Activated naive CD4-positive, alpha-beta T cell treated with anti-CD3 and anti-CD28 coated beads for 36 hours (primary cell): ENCODE measurements at places on chromosomes 7 and 10. TPM values are rescaled to one million over a fixed set of nuclear protein-coding genes. Genes with fewer than 3 reads are reported as not detected.

Gene TSPAN12
- total RNA-seq, result not detected

Gene ZPBP
- total RNA-seq, result not detected

Gene COL26A1
- total RNA-seq, result not detected

GRCh38 chr10:73065441-73065840 lies 31.2 kb downstream of the P4HA1 start:
- DNase-seq, result no peak

- DNase-seq, result no peak
Observed at GRCh38 chr7:140593672-140593982, 47.0 kb downstream of the DENND2A start.
